GM12878 (cell line): ENCODE measurements at places on chromosomes 13 and 19. TPM values are rescaled to one million over a fixed set of nuclear protein-coding genes. Genes with fewer than 3 reads are reported as not detected.

DNA sequence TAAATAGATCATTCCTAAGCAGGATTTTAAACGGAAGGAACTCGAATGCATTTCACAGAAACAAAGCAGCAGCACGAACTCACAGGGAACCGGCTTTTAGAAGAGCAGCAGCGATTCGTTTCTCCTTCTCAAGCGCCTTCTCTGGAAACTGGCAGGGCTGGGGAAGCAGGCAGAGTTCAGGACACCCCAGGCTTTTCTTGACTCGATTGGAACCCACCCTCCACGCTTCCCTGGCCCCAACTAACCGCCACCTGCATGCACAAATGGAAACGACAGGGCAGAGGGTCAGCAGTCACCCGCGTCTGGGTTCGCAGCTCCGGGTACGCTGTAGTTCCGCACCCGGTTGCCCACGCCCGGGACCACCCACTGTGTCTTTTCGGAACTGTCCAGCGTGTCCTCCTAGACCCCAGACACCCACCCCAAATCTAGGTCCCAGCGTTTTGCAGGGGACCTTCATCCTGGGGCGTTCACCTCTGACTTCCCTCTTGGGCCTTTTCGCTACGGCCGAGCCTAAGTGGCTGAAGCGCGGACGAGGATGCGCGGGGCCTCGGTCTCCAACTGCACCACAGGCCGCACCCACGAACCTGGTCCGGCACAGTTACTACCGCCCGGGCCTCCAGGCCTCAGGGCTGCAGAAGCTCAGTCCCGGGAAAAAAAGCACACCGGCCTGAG is 500 bp downstream of the ZFP30 start:
- no peak for DNase-seq

Gene COMP
- total RNA-seq: not detected in 2 replicates

DNA sequence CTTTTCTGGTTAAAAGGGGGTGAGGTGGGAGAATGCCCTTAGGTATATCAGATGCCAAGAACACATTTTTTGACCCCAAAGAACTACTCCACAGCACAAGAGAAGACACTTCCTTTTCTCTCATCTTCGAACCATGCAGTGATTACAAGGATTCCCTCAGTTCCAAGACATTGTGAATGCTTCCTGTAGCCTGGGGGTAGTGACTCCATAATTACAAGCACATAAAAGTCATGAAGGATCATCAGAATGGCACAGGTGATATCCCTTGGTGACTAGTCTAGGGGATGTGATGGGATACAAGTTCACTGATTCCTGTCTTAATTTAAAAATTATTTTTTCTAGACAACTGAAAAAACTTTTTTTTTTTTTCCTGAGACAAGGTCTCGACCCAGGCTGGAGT is 78.0 kb downstream of the ZC3H13 start:
- no peak for DNase-seq

Gene APOE
- 3.4 and 3.7 TPM in 2 replicates for total RNA-seq

DNA sequence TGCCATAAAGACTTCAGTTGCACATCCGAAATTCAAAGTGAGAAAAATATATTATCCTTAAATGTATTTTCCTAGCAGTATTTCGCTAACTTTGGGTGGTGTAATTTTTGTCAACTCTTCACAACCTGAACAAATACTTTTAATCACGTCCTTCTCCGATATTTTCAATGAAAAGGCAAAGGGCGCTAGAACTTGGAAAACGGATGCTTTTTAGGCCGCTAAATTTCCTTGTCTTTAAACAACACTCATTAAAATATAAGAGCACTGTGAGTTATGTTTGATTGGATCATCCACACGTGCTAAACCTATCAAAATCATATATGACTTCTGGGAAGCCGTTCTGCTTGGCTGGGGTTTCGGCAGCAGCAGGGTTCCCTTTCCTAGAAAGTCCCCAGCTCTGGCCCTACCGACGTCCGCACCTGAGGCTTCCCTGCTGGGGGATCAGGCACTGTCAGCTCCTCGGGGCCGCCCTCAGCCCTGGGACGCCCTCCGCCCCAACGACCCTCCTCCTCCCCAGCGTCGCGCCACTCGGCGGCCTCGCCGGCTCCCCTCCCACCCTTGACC is 462 bp upstream of the MPHOSPH8 start:
- no peak for DNase-seq

Gene CLEC17A
- 99.0 and 105 TPM in 2 replicates for total RNA-seq

Gene SULT2A1
- 0.13 and 0.16 TPM in 2 replicates for total RNA-seq

DNA sequence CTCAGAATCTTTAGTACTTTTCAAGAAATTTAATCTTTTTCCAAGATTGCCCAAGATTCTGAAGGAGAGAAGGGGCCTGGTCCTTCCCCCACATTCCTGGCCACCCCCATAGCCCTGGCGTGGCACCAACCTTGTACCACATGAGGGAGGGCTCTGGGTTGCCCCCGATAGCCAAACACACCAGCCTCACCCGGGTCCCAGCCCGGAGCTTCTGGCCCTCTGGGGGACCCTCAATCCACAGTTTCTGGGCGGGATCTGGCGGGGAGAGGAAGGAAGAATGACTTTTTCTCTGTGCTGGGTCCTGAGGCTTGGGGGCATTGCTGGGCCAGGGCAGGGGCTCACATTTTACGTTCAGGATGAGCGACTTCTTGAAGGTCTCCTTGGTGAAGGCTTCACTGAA is 4.4 kb downstream of the NPHS1 start:
- no peak for DNase-seq

Gene HSPB6
- 0.51 and 1.6 TPM in 2 replicates for total RNA-seq

DNA sequence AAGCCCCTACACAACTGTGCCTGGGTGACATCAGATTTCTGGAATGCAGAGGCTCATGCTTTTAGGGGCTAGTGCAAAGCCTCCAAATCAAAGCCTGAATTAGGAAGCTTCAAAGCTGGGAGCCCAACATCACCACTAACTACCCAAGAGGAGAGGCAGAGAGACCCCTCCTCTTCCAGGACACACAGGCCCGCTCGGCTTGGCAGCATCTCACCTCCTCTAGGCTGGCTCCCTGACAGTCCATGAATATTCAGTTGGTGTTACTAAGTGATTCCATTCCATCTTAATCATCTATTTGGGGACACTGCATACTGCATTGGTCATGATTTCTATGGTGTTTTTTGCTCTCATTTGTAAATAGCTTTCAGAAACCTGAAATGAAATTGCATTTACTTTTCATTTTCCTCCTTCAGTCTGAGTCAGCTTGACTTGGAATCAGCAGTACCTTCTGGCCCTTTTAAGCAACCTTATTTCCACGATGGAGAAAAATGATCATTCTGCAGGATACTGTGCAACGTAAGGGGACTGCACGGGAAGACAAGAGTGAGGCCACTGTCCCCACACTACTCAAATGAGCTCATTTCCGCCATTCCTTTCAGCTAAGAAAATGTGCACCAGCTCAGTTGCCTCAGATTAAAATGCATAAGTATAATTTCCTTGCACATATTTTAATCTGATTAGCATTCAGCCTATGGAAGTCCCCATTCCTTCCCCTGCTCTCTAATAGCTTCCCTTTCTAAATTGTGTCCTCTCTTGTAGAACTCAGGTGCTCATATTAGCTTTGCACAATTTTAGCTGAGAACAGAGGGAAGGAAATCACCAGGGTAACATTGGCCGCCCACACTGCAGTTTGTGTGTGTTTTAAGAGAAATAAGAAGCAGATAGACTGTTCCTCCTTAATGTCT is 219.9 kb downstream of the RFC3 start:
- peak; percentile 16 for DNase-seq

Gene ZNF724
- 6.5 and 7.3 TPM in 2 replicates for total RNA-seq

- no peak for DNase-seq
Measured at GRCh38 chr19:18298601-18299000, 17.2 kb upstream of the JUND start.

- no peak for DNase-seq
Measured at GRCh38 chr13:103852036-103852435, 785.8 kb upstream of the SLC10A2 start.

Gene URAD
- not detected in 2 replicates for total RNA-seq

DNA sequence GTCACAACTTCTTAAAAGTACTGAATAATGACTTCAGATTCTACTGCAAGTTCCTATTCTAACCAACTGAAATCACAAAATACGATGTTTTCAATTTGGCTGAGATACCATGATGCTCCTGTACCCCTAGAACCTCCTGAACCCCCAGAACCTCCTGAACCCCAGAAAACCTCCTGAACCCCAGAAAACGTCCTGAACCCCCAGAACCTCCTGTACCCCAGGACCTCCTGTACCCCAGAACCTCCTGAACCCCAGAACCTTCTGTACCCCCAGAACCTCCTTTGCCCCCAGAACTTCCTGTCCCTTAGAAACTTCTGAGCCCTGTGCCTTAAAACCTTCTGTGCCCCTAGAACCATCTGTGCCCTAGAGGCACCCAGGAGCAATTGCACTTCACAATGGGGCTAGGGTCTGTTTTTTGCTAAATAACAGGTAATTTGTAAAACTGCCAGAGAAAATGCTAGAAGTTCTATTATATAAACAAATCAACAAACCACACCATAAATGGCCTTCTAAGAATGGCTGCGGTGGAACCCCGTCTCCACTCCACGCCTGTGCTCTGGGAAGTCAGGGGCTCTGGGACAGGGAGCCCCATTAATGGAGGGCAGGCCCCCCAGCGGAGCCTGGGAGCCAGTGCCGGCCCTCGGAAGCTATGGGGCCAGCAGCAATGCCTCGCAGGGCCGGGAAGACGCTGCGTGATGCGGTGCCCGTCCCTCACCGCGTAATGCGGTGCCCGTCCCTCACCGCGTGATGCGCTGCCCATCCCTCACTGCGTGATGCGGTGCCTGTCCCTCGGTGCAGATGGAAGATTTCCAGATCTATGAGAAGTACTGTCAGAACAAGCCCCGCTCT is 21.3 kb upstream of the F7 start:
- DNase-seq: no peak

Gene CGB2
- total RNA-seq: not detected in 2 replicates

DNA sequence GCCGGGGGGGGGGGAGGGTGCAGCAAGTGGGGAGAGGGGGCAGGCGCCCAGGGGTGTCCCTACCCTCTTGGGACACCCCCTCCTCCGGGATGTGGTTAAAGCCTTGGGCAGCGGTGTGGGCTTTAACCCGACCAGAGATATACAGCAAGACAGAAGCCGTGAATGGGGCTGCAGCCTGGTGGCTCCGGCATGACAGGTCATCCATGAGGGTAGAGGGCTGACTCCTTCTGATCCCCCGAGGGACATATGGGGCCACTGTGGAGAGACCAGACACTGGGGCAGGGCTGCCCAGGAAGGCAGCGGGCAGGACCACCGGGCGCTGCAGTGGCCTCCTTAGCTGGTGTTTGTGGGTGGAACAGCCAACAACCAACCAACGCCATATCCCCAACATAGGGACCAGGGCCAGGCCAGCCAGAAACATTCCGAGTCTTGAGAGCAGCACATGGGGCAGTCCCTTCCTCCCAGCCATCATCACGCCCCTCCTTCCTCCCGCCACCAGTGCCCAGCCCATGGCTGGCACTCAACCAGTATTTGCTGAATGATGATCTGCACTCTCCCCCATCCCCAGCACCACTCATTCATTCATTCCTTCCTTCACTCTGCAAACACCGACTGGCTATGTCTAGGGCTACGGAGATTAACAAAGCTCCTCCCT is 18.2 kb downstream of the ELAVL1 start:
- DNase-seq: no peak

- DNase-seq: no peak
Measured at GRCh38 chr19:50837300-50837699, 3.9 kb upstream of the KLK15 start.

- no peak for DNase-seq
Measured at GRCh38 chr19:4134351-4134750, 10.4 kb upstream of the MAP2K2 start.

- DNase-seq: peak; percentile 51
Measured at GRCh38 chr13:28657784-28658538, 969 bp upstream of the POMP start.

DNA sequence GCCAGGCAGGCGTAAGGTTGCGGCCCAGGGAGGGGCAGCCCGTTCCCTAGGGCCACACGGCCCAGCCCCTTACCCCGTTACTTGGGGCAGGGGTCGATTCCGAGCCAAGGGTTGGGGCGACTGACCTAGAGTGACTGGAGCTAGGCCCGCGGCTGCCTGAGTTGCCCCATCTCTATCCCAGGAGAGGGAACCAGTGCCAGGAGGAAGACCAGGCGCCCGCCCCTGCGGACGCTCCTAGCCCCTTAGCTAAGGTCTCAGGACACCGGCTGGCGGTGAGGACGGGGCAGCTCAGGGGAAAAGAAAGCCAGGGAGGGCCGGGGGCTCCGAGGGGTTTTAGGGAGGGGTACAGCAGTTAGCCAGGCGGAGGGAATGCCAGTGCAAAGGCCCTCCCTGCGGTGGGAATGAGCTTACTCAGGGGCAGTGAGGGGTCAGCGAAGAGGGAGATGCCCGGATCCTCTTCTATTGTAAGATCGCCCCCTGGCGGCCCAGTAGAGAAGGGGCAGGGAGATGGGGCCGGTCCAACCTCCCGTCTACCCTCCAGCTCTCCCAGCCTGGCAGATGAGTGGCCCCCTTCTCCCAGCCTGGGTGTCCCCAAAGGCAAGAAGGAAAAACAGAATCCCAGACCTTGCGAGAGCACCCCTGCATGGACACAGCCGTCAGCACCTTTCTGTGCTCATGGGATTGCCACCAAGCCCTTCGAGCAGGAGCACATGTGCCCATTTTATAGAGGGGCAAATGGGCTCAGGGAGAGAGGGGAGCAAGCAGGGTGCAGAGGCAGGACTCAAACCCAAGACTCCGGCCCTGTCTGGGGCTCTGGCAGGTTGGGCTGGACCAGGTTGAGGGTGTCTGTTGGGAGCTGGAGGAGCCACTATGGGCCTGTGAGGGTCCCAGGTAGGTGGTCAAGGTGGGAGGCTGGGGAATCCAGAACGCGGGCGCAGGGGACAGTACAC is 16.3 kb downstream of the CILP2 start:
- DNase-seq: no peak

- no peak for DNase-seq
Measured at GRCh38 chr13:70580825-70581224, 472.6 kb upstream of the KLHL1 start.

Gene ARGLU1
- 88.4 and 91.2 TPM in 2 replicates for total RNA-seq

GRCh38 chr19:18939922-18940768 is 872 bp downstream of the HOMER3 start:
- DNase-seq: no peak

Gene FLT1
- 0.87 and 1.2 TPM in 2 replicates for total RNA-seq

Gene C5AR1
- total RNA-seq: 0.13 and 0.26 TPM in 2 replicates

DNA sequence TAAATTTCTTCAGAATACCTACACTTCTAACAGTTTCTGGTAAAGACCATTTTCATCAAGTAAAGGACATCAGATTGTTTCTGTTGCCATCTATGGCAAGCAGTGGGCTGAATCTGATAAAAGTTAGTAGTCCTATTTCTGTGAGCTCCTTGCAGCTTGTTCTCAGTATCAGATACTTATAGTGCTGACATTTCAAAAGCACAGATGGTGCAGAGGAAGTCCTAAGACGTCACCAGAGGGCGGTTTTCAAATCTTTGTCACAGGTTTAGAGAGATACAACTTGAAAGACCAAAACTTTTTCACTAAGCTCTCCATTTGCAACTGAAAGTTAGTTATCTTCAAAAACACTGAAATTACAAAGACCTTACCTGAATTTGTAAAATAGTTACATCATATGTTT is 719.8 kb downstream of the SLITRK1 start:
- DNase-seq: no peak

GRCh38 chr13:21541980-21542379 is 62.0 kb downstream of the MICU2 start:
- no peak for DNase-seq

- no peak for DNase-seq
Measured at GRCh38 chr19:7000333-7000732, 20.9 kb downstream of the MBD3L2B start.

Gene FBN3
- total RNA-seq: 0.03 and 0.05 TPM in 2 replicates

GRCh38 chr19:11539495-11540365 is 1.1 kb downstream of the CNN1 start:
- DNase-seq: no peak

GRCh38 chr13:98541191-98541590 is 35.7 kb downstream of the STK24 start:
- DNase-seq: no peak
